ENCODE measurements at places on chromosomes 12 and 14.

- DNase-seq = no peak
These were observed 80.1 kb downstream of the STAB2 start for GRCh38 chr12:103667125-103667524.

DNA sequence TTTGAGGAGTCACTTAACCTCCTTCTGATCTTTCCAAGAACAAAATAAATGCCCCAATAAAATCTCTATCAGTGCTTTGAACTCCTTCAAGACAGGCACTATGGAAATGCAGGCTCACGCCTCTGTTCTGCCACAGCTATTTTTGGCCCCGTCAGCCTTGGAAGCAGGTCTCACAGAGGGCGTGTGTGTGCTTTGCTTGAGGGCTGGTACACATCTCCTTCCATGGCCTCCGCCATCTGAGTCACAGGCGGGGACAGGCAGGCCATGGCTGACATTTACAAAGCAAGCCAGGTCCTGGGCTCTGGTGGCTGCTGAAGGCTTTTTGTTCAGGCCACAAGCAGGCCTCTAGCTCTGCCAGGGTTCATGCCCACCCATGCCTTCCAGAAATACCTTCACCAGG is 16.0 kb downstream of the PRIMA1 start:
- DNase-seq = no peak

GRCh38 chr12:26406391-26406790 is 211.0 kb downstream of the SSPN start:
- DNase-seq = no peak

- no peak for DNase-seq
These were observed 66.3 kb upstream of the TCL1B start for GRCh38 chr14:95619785-95620417.

GRCh38 chr14:37369425-37369824 is 171.7 kb downstream of the MIPOL1 start:
- DNase-seq = no peak

DNA sequence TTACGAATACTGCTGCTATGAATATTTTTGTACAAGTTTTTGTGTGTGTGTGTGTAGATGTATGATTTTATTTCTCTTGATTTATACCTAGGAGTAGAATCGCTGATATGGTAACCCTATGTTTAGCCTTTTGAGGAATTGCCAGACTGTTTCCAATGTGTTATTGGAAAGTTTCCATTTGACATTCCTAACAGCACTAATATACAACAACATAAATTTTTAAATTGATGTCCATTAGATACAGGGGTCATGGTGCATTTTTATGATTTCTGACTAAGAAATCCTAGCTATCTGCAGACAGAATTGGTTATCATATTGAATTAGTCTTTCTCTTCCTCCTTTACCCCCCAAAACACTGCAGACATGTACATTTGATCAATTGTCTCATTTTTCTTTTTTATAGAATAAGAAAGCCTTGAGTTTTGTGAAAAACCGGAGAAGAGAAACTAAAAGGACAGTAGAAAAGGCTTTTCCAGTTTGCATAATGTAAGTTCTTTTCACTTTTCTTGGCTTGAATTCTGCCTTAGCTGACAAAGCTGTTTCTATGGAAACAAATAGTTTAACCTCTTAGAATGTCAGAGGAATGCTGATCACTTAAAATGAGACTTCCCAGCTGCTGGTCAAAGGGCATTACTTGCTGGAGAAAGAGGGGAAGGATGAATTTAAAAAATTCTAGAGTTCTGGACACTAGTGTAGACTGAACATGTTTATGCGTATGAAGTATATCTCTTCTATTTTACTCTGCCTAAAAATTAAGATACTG is 28.2 kb downstream of the PALS1 start:
- no peak for DNase-seq

DNA sequence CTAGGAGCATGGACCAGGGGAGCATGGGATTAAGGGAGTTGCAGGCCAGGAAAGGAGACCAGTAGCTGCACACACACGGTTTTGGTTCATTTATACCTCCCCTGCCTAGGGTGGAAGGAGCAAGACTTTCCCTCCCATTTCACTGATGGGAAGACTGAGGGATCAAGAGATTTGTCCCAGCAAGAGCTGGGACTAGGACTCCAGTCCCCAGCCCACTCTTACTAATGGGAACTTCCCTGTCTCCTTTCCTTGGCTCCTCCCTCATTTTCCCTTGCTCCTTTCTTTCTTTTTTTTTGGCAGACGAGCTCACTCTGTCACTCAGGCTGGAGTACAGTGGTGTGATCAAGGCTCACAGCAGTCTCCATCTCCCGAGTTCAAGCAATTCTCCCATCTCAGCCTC is 13.0 kb downstream of the SCNN1A start:
- no peak for DNase-seq

- DNase-seq = no peak
These were observed 50.0 kb upstream of the STON2 start for GRCh38 chr14:81450100-81450531.

GRCh38 chr12:65121049-65121955 is at the start of gene WIF1:
TSS of gene WIF1 (minus strand) at chr12:65121305. CDS start at chr12:65121191, 114 bp downstream.
- peak; percentile 1 for DNase-seq

- DNase-seq = no peak
These were observed 3.0 kb downstream of the KRT5 start for GRCh38 chr12:52517005-52517835.

DNA sequence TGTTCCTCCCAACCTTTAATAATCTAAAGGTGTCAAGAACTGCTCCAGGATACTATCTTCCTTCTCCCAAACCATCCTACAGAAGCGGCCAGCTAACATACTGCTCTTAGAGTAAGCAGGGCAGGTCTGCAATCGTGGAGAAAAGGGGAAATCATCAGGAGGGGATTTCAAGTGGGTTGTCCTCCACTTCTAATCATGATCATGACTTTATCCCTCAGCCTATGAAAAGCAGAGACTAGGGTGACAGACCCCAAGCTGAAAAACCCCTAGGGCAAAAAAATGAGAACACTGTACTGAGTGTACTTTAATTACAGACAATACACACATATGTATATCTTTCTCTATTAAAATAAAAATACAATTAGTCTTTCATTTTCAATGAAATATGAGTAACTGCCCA is 13.9 kb downstream of the DUSP16 start:
- no peak for DNase-seq

- DNase-seq = peak; percentile 7
These were observed 21.0 kb downstream of the RPGRIP1 start for GRCh38 chr14:21300892-21301291.

DNA sequence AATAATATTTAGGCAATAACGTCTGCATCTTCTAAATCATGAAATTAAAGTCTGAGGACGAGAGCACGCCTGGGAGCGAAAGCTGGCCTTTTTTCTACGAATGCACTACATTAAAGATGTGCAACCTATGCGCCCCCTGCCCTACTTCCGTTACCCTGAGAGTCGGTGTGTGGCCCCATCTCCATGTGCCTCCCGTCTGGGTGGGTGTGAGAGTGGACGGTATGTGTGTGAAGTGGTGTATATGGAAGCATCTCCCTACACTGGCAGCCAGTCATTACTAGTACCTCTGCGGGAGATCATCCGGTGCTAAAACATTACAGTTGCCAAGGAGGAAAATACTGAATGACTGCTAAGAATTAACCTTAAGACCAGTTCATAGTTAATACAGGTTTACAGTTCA is 19.3 kb downstream of the CKB start:
- no peak for DNase-seq

DNA sequence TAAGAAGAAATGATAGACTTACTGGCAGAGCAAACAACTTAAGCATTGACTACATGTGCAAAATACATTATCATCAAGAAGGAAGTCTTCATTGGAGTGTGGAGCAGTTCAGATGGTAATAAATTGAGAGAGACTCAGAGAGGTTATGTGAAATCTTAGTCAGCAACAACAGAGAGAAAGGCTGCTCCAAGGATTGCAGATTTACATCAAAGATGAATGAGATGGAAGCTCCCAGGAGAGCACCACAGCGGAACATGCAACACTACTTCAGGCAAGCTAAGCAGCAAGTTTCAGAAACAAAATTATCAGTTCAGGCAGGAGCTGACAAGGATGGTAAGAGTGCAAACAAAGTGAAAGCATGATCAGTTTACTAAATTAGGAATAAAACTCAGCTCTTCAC is 882.3 kb downstream of the LRFN5 start:
- DNase-seq = no peak

DNA sequence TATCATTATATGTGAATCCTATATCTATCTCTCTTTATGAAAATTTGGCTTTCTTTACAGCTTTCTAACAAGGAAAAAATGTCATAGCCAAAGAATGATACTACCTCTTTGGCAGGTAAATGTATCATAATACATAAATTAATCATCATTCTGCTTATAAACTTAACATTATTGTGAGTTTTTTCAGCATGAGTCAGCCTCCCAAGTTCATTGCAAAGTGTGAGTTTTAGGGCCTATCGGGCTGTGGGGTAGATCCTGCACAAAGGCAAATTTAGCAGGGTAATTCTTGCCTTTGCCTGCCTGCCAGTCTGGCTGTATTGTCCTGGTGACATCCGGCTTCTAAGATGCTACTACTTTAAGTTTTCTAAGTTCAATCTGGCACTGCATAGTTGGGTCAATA is 412.6 kb downstream of the MDGA2 start:
- no peak for DNase-seq

DNA sequence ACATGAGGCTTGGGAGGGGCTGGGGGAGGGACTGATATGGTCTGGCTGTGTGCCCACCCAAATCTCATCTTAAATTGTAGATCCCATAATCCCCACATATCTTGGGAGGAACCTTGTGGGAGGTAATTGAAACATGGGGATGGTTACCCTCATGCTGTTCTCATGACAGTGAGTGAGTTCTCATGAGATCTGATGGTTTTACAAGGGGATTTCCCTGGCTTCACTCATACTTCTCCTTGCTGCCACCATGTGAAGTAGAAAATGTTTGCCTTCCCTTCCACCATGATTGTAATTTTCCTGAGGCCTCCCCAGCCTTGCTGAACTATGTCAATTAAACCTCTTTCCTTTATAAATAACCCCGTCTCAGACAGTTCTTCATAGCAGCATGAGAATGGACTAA is 362.9 kb downstream of the PCNX1 start:
- DNase-seq = no peak

GRCh38 chr12:88015825-88016224 is 13.4 kb downstream of the C12orf50 start:
- DNase-seq = no peak

DNA sequence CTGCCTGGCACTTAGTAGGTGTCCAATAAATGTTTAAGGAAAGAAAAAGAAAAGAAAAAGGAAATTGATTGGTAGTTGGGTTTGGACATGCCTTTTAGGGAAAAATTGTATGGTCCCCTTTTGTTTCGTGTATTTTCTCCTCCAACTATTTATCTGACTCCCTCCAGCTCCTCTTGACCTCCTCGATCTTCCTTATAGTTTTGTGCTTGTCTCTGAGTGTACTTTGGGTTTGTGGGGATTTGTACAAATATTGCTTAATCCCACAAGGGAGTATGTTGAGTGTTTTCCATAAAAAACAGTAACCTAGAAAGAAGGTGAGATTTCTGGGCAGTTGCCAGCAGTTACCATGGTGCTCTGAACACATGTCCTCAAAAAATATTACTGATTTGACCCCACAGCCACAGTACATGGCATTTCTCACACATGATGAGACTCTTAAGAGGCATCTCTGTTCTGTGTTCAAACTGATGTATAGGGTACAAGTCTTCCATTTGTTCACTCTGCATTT is 15.7 kb downstream of the PLEKHG7 start:
- no peak for DNase-seq

- no peak for DNase-seq
These were observed 78.2 kb upstream of the OSBPL8 start for GRCh38 chr12:76637807-76638206.
